ENCODE measurements at places on chromosomes 16 and 17.

DNA sequence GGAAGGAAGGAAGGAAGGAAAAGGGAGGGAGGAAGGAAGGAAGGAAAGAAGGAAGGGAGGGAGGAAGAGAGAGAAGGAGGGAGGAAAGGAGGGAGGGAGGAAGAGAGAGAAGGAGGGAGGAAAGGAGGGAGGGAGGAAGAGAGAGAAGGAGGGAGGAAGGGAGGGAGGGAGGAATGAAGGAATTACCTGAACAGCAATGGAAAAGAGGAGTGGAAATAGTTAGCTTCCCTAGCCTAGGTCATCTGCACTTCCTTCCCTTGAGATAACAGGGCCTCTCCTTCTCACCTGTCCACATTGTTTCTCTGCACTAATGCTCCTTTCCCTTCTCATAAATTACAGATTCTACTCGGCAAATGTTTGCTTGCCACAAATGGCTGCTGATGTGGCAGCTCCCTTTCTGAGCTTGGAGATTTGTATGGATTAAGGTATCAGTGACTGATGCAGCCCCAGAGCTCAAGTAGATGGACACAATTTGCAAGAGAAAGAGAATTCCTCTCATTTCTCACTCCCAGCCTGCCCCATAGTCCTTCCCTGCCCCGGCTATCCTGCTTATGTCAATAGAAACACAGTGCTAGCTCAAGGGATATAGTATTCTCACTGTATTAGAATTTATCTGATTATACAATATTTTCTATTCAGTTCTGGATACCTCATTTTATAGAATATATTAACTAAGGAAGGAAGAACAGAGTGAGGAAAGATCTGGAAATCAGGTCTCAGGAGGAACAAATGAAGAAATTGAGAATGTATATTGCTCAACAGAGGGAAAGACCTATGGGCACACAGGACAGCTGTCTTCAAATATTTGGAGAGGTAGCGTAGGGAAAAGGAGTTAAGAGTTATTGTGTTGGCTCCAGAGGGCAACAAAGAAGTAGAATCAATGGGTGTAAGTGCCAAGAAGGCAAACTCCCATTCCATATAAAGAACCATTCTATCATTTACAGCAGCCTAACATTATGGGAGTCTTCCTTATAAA, 14.6 kb downstream of the HOXB1 start:
- no peak for DNase-seq

GRCh38 chr16:9599415-9600120, 508.1 kb downstream of the HAPSTR1 start:
- DNase-seq: no peak

- DNase-seq: no peak
Measured at GRCh38 chr17:62821189-62822079, 13.3 kb upstream of the MARCHF10 start.

- DNase-seq: no peak
Measured at GRCh38 chr17:75504347-75505151, 10.8 kb downstream of the CASKIN2 start.

- DNase-seq: peak; percentile 81
Measured at GRCh38 chr17:79400989-79401703, 209.7 kb downstream of the RBFOX3 start.

DNA sequence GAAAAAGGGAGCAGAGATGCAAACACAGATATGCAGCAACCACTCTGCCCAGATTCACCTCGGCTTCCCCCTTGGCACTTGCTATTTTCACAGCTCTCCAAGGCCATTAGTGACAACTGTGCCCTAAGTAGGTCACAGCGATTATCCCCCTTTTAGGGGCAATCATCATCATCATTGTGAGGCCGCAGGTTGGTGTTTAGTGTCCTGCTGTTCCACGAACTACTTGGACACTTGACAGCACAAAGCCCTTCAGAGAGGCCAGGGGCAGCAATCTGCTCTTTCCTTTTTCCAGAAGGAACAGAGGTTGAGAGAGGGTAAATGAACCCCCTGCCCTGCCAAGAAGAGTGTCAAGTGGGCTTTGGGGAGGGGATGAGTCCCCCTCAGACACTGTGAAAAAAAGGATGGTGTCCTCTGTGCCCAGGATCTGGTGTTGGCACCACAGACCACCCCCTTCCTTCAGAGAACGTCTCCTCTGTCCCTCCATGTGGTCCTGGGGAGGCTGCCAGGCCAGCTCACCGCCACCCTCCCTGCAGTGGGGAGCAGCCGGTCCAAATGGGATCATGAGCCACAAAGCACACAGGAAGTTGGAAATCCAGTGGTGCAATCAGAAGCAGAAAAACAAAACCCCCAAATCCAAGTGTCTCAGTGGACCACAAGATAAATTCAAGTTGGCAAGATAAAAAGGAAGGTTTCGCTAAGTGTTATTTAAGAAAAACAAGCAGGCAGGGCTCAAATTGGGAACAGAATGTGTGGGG, 78.4 kb upstream of the MED9 start:
- DNase-seq: peak; percentile 33

GRCh38 chr17:81400154-81400977, 5.1 kb downstream of the BAHCC1 start:
- peak; percentile 64 for DNase-seq

- DNase-seq: no peak
Measured at GRCh38 chr17:79420318-79421243, 190.3 kb downstream of the RBFOX3 start.

DNA sequence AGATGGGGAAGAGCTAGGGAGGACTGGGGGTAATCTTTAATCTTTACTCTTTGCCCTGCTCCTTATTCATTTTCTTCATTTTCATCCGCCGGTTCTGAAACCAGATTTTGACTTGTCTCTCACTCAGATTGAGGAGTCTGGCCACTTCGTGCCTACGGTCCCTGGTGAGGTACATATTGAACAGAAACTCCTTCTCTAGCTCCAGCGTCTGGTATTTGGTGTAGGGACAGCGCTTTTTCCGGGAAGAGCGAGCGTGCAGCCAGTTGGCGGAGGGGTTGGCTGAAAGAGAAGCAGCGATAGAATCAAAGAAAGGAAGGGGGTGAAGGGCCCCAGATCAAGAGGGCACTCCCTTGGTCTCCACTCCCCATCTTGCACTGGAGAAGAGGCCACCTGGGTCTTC, 3.3 kb downstream of the HOXB9 start:
- no peak for DNase-seq

GRCh38 chr17:77049440-77049839, 91.3 kb upstream of the SEC14L1 start:
- peak; percentile 39 for DNase-seq

DNA sequence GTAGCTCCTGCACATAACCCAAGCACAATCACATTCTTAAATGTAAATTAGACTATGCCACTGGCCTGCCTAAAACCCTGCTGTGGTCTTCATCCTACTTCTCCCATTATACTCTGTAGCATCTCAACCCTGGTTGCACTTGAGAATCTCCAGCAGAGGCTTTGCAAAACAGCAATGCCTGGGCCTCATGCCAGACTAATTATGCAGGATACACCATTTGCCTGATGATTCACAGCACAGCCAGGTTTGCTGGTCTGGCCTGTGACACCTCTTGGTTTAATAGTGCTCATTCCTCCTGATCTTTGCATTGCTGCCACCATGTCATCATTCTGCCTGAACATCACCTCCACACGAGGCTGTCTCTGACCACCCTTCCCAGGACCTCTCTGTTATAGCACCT, 491.9 kb upstream of the TOM1L1 start:
- no peak for DNase-seq

DNA sequence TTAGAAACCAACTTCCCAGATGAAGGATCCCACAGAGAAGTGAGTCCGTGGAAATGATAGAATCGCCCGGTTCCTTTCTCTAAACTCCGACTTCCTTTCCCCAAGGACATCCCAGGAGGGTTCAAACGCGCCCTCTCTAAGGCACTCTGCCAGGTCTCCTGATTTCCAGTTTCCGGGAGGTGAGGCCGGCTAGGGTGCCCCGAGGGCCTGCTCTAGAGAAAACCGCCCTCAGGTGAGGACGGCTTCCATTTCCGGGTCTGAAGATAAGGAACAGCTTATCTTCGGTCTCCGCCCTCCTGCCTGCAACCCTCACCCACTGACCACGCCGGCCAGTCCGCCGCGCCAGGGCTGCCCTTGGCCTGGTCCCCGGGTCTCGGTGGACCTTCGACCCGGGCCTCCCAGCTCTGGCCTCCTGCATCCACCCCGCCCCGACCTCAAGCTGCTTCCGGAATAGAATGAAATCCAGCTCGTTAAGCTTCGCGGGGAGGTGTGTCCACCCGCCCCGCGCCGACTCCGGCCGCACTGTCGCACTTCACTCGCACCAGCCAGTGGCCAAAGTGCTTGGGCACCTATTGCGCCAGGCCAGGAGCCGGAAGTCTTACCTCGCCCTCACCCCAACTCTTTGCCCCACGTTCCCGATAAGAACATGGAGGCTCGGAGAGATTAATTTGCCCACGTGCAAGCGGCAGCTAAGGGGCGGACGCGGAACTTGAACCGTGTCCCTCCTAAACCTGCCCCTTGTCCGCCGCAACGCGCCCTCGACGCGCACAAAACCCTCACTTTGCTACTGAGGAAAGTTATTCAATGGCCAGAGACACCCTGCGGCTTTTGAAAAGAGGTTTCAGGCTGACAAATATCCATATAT, 836 bp upstream of the MMP15 start:
- no peak for DNase-seq

GRCh38 chr16:4233431-4233830, 8.4 kb downstream of the SRL start:
- no peak for DNase-seq

DNA sequence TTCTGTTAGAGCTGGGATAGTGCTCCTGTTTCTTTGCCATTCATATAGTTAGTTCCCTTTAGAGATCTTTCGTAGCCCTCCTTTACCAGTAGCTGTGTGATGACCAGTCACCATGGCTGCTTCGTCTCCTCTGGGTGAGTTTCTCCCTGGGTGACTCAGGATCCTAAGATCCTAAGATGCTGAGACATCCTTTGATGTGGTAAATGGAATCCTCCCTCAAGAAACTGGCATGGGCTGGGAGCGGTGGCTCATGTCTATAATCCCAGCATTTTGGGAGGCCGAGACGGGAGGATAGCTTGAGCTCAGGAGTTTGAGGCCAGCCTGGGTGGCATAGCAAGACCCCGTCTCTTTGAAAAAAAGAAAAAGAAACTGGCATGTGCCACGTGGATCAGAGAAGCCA, 5.9 kb downstream of the PHAF1 start:
- no peak for DNase-seq

DNA sequence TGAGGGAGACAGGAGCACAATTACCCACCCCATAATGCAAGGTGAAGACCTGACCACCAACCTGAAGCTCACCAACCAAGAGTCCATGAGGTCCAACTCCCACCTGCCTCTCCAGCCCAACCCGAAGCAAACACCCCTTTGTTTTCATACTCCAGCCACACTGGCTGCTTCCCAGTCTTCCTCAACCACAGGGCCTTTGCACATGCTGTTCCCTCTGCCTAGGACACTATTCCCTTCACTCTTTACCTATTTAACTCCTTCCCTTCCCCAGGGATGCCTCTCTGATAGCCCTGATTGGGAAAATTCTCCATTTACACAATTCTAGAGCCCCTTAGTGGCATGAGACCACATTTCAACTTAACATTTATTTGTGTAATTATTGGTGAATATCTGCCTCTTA, 86.0 kb downstream of the VAT1L start:
- no peak for DNase-seq

DNA sequence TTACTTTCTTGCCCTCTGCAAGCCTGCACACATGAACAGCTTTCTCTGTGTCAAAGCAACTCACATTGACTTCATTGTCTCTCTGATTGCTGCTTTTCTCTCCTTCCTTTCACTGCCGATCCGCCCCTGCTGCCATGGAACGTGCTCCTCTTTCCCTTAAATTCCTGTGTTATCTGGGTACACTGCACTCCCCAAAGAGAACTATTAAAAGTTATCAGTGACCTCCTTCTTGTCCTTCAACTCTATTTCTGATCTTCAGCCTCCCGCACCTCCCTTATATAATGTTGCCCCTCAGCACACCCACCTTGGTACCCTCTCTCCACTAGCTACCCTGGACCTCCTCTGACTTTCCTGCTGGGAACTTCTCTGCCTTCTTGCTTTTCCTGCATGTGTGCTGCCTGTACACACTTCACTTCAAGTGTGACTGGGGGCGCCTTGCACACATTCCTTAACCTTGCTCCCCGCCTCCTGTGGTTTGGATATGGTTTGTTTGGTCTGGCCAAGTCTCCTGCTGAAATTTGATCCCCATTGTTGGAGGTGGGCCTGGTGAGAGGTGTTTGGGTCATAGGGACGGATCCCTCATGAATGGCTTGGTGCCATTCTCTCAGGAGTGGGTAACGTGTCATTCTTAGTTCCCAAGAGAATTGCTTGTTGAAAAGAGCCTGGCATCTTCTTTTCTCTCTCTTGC, 26.7 kb upstream of the PMP22 start:
- no peak for DNase-seq

DNA sequence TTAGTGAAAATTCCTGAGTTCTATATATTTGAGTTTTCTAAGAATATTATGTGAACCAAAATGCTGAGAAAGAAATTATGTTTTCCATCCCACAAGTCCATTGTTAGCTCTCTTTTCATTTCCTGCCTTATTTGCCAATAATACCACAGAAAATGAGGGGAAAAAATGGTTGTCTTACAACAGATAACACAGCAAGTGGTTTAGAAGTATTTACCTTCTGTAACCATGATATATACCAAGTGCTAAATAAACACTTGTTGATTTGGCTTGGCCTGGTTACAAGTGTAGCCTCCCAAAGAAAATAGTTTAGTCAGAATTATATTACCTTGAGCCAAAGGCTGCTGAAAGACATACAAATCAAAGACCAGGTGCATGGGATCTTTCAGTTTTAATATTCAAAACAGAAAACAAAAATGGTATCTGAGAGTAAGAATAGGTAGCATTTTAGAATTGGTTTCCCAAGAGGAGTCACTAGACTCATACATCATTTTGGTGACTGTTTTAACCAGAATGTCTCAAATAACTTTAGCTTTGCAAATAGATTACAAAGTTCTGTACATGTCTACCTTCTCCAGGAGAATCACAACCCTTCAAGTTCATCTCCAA, 439.8 kb upstream of the DYNLRB2 start:
- no peak for DNase-seq

DNA sequence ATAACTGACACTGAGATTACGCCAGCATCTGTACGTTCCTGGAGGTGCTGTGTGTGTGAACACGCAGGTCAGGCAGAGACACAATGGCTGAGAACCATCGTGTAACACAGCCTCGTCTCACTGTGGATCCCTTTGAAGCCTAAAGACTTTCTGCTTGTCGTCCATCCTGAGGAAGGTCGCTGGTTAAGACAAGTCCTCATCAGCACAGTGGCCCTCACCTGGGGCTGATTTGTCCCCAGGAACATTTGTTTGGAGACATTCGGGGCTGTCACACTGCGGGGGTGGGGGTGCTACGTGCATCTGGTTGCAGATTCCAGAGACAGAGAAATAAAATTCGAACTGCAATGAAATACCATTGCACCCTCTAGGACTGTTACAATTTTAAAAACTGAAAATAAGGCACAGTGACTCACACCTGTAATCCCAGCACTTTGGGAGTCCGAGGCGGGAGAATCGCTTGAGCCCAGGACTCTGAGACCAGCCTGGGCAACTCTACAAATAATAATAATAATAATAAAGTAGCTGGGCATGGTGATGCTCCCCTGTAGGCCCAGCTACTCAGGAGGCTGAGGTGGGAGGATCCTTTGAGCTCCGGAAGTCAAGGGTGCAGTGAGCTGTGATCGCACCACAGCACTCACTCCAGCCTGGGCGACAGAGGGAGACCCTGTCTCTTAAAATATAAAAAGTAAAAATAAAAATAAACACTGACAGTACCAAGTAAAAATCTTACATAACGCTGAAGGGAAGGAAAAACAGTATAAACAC, 112.0 kb upstream of the METRNL start:
- no peak for DNase-seq
